Type B pancreatic cell (in vitro differentiated cells): ENCODE measurements at places on chromosomes 11 and 22. TPM values are rescaled to one million over a fixed set of nuclear protein-coding genes. Genes with fewer than 3 reads are reported as not detected.
A peak's percentile ranks its signal among the peaks of the same experiment; 100 is the strongest.

Gene CCDC116
- total RNA-seq = 0.21 and 0.87 TPM in 2 replicates

Gene NXPE4
- total RNA-seq = not detected in 2 replicates

Gene LRRC56
- total RNA-seq = 1.7 and 1.8 TPM in 2 replicates

Gene USH1C
- 21.8 and 30.0 TPM in 2 replicates for total RNA-seq

Gene CDON
- total RNA-seq = 23.5 and 157 TPM in 2 replicates

- no peak for DNase-seq
- no peak overlapping the region for H3K27ac ChIP-seq
- no peaks in the 10 kb centered on the region for H3K4me1 ChIP-seq
- H3K27me3 ChIP-seq = peaks cover 12% of the 10 kb centered on the region
- no peak overlapping the region for H3K4me3 ChIP-seq
Observed at GRCh38 chr11:72525466-72525865, 91.1 kb upstream of the CLPB start.

DNA sequence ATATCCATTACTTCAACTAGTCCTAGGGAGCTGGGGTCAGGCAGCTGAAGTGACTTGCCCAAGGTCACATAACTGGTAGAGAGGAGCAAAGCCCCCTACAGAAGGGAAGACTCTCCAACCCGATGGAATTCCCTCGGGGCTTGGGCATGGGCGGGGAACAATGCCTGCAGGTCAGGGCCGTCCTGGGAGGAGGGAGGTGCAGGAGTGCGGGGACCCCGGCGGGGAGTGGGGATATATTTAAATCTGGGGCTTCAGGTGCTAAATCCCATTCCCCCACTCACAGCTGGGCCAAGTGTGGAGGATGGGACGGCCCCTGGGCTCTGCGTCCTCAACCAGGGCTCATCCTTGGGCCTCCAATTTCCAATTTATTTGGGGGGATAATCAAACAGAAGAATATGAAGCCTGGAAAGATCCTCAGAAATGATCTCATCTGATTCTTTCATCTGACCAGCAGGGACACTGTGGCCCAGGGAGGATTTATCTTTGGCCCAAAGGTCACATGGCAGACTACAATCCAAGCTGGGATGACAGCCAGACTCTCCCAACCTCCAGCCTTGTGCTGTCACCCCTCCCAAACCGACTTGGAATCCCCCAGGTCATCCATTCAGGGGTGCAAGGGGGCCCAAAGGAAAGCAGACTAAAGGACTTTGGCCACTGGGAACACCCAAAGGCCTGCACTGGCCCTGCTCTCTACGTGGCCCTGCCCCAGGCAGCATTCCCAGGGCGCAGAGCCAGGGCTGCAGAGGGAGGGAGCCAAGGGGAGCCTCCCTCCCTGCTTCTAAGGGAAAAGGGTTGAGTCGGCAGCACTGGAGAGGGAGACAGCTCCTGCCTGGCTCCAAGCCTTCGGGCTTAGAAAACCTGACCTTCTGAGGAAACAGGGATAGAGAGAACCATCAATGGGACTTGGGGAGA lies 8.7 kb upstream of the C1QTNF6 start:
- peak overlapping the region; percentile 95 for H3K27ac ChIP-seq
- H3K27me3 ChIP-seq = no peaks in the 10 kb centered on the region
- peaks cover 4% of the 10 kb centered on the region for H3K36me3 ChIP-seq
- peak overlapping the region; percentile 52 for H3K4me3 ChIP-seq

DNA sequence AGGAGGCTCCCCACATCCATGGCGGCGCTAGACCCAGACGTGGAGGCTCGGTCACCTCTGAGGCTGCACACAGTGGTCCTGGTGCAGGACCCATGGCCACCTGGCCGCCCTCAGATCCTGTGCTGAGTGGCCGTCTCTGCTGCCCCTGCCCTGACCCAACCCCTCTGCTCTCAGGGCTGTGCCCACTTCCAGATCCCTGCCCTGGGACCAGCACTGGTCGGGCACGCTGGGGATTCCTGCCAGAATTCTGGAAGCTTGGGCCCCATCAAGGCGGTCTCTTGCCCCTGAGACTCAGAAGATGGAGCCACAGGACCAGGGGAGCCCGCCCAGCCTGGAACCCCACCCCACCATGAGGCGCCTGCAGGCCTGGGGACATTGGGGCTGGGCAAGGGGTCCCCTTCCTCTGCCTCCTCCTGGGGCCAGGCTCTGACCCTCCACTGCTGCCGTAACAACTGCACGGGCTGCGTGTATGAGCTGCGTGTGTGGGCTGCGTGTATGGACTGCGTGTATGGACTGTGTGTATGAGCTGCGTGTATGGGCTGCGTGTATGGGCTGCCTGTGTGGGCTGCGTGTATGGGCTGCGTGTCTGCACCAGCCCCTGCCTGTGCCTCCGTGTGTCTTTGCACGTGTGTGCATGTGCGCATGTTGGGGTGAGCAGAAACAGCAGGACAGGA lies 48.7 kb downstream of the IGLL1 start:
- DNase-seq = no peak
- H3K27ac ChIP-seq = peak overlapping the region; percentile 84
- H3K27me3 ChIP-seq = peaks cover 15% of the 10 kb centered on the region
- H3K4me3 ChIP-seq = peak overlapping the region; percentile 36

DNA sequence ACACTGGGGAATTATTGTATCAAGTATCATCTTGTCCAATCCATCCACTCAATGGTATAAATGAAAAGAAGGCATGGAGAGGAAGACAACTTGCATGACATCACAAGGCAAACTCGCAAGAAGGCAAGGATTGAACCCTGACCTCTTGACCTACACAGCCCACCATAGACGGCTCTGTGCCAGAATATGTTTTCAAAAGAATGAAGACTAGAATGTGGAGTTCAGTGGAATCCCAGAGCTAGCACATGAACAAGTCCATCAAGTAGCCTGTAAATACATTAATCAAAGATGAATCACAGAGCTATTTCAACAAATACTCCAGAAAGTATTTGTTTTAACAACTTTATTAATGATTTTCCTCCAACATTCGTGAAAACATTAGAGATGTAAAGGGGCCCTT lies 189.7 kb downstream of the GUCY1A2 start:
- H3K4me1 ChIP-seq = no peaks in the 10 kb centered on the region
- H3K36me3 ChIP-seq = no peaks in the 10 kb centered on the region
- H3K27me3 ChIP-seq = no peaks in the 10 kb centered on the region
- no peak overlapping the region for H3K27ac ChIP-seq
- DNase-seq = no peak

DNA sequence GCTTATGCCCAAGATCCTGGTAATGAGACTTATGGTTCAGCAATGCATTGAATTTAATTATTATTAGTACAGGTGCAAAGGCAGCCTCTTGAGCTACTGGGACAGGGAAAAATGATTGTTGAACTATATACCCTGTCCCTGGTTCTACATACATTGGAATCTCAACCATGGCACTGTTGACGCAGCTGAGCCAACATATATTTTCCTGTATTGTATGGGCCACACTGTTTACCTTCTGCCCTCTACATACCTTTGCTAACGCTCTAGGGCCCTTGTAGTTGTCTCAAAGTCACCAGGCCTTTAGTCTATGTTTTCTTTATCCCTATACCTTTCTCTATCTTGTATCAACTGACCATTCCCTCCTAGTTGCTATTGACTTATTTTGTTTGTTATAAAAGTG lies 22.6 kb downstream of the KREMEN1 start:
- H3K4me1 ChIP-seq = peaks cover 44% of the 10 kb centered on the region
- H3K4me3 ChIP-seq = no peak overlapping the region
- peaks cover 10% of the 10 kb centered on the region for H3K36me3 ChIP-seq
- DNase-seq = no peak

- no peak overlapping the region for H3K4me3 ChIP-seq
- H3K36me3 ChIP-seq = no peaks in the 10 kb centered on the region
- H3K27me3 ChIP-seq = peaks cover 16% of the 10 kb centered on the region
- DNase-seq = no peak
Observed at GRCh38 chr11:86749821-86750401, 50.4 kb upstream of the PRSS23 start.

- no peaks in the 10 kb centered on the region for H3K36me3 ChIP-seq
- H3K4me3 ChIP-seq = no peak overlapping the region
- no peak for DNase-seq
- H3K27me3 ChIP-seq = peaks cover 17% of the 10 kb centered on the region
- H3K27ac ChIP-seq = no peak overlapping the region
Observed at GRCh38 chr22:27213766-27214581, 556.6 kb downstream of the MIAT start.

- H3K27ac ChIP-seq = peak overlapping the region; percentile 15
- H3K27me3 ChIP-seq = no peaks in the 10 kb centered on the region
- DNase-seq = no peak
- H3K4me1 ChIP-seq = peaks cover 25% of the 10 kb centered on the region
- no peaks in the 10 kb centered on the region for H3K36me3 ChIP-seq
Observed at GRCh38 chr11:37109286-37109585, 511.2 kb upstream of the RAG2 start.

- DNase-seq = no peak
- H3K36me3 ChIP-seq = no peaks in the 10 kb centered on the region
- H3K4me1 ChIP-seq = peaks cover 4% of the 10 kb centered on the region
- H3K4me3 ChIP-seq = no peak overlapping the region
- H3K27me3 ChIP-seq = peaks cover 32% of the 10 kb centered on the region
- H3K27ac ChIP-seq = no peak overlapping the region
Observed at GRCh38 chr11:65781152-65781961, 581 bp upstream of the AP5B1 start.

- peaks cover 58% of the 10 kb centered on the region for H3K27me3 ChIP-seq
- H3K4me3 ChIP-seq = no peak overlapping the region
- peaks cover 21% of the 10 kb centered on the region for H3K4me1 ChIP-seq
- no peaks in the 10 kb centered on the region for H3K36me3 ChIP-seq
Observed at GRCh38 chr11:71391796-71392195, 56.4 kb downstream of the DHCR7 start.

- no peaks in the 10 kb centered on the region for H3K27me3 ChIP-seq
- peaks cover 19% of the 10 kb centered on the region for H3K36me3 ChIP-seq
- no peak for DNase-seq
- peaks cover 46% of the 10 kb centered on the region for H3K4me1 ChIP-seq
Observed at GRCh38 chr11:64760759-64761420, 1.1 kb upstream of the PYGM start.

GRCh38 chr11:11263238-11264005 lies 89.6 kb downstream of the CSNK2A3 start:
- H3K4me3 ChIP-seq = no peak overlapping the region
- no peak for DNase-seq
- no peak overlapping the region for H3K27ac ChIP-seq
- H3K36me3 ChIP-seq = no peaks in the 10 kb centered on the region

DNA sequence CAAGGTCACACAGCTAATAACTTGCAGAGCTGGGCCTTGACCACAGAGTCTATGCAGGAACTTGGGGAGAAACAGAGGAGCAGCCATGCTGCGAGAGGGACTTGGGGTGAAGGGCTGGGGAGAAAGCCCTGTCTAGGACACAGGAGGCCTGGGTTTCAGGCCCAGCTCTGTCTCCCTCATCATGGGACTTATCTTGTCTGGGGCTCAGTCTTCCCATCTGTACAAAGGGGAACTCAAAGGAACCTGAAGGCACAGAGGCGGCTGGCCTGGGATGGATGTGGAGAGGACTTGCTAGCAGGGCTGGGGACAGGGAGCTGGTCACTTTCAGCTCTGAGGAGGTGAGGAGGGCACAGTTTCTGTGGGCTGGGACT lies 36.9 kb upstream of the TPBGL start:
- H3K4me1 ChIP-seq = no peaks in the 10 kb centered on the region
- peaks cover 20% of the 10 kb centered on the region for H3K27me3 ChIP-seq
- H3K36me3 ChIP-seq = no peaks in the 10 kb centered on the region
- no peak overlapping the region for H3K4me3 ChIP-seq

- DNase-seq = no peak
- peaks cover 15% of the 10 kb centered on the region for H3K4me1 ChIP-seq
- H3K4me3 ChIP-seq = no peak overlapping the region
Observed at GRCh38 chr22:20211997-20212753, 55.9 kb downstream of the RTN4R start.

DNA sequence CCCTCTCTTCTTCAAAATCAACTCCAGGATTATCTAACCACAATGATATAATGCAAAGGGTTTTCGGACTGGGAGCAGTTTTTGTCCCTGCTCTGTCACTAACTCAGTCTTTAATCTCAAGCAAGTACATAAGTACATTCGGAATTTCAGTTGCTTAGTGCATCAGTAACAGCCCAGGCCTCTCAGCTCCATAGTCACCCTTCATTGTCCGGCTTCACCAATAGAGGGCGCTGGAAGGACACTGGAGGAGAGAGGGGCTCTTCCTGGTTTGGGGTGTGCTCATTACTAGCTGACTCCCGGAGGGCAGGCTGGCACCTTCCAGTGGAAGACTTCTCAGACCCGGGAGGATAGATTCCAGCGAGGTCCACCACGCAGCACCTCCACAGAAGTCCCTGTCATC lies 90.4 kb upstream of the PDGFD start:
- H3K27ac ChIP-seq = no peak overlapping the region
- no peak for DNase-seq
- H3K4me3 ChIP-seq = no peak overlapping the region
- H3K36me3 ChIP-seq = no peaks in the 10 kb centered on the region
- peaks cover 7% of the 10 kb centered on the region for H3K4me1 ChIP-seq

DNA sequence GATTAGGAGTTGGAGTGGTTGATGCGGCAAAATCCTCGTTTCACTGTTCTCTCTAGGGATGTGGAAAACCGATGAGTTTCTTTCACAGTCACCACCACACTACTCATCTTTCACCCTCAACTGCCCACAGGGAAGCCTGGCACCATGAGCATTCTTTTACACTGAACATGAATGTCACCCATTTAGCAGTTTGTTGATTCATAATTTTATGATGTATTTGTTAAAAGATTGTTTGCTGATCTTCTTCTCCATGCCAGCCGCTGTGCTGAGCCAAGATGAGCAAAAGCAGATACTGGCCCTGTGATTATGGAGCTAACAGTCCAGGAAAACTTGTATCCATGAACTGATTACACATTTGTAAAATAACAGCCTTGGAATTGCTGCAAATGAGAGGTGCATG lies 3.9 kb upstream of the SCGB1D2 start:
- peaks cover 47% of the 10 kb centered on the region for H3K27me3 ChIP-seq
- no peak overlapping the region for H3K27ac ChIP-seq
- peaks cover 6% of the 10 kb centered on the region for H3K4me1 ChIP-seq

DNA sequence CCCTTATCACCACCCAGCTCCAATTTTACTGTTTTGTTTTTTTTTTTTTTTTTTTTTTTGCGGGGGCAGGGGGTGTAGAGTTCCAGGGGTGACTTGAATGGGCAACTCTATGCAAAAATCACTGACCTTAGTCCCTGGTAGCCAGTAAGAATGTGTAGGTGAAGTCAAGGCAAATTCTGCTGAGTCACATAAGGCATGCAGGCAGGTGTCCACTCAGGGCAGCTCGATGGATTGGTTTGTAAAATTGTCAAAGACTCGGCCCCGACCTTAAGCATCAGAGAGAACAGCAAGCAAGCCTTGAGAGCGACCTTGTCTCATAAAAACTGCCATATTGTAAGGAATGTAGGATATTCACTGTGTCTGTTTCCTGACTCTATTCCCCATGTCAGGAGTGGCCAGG lies 151.3 kb upstream of the SEZ6L start:
- H3K4me3 ChIP-seq = no peak overlapping the region
- H3K27ac ChIP-seq = no peak overlapping the region
- H3K36me3 ChIP-seq = no peaks in the 10 kb centered on the region
- H3K4me1 ChIP-seq = no peaks in the 10 kb centered on the region
- peaks cover 20% of the 10 kb centered on the region for H3K27me3 ChIP-seq

- no peak overlapping the region for H3K27ac ChIP-seq
- DNase-seq = no peak
- peaks cover 4% of the 10 kb centered on the region for H3K4me1 ChIP-seq
- H3K4me3 ChIP-seq = no peak overlapping the region
- H3K36me3 ChIP-seq = peaks cover 3% of the 10 kb centered on the region
- no peaks in the 10 kb centered on the region for H3K27me3 ChIP-seq
Observed at GRCh38 chr11:27545946-27546345, 39.4 kb upstream of the LIN7C start.
